ENCODE measurements at places on chromosomes 2 and 18.

DNA sequence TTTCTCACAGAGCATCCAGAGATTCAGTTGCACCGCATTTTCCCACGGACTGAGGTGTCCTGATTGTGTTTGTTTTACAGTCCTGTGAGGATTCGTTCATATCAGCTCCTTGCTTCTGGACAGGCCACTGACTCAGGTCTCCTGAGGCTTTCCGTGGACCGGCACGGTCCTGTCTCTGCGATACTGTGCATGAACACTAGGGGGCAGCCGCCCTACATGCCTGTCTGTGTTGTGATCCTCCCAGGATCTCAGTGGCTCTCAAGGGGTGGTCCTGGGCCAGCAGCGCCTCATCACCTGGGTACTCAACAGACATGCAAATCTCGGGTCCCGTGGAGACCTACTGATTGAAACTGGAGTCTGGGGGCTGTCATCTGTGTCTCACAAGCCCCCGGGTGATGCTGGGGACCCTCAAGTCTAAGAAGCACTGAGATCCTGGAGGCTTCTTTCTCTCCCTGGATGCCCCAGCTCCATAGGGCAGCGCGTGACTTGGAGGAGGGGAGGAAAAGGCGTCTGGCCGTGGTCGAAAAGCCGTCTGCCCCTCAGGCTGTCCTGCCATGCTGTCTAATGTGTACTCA, 28.9 kb downstream of the IL1R2 start:
- peak; percentile 58 for DNase-seq

GRCh38 chr2:204051984-204052556, 115.5 kb downstream of the ICOS start:
- no peak for DNase-seq

DNA sequence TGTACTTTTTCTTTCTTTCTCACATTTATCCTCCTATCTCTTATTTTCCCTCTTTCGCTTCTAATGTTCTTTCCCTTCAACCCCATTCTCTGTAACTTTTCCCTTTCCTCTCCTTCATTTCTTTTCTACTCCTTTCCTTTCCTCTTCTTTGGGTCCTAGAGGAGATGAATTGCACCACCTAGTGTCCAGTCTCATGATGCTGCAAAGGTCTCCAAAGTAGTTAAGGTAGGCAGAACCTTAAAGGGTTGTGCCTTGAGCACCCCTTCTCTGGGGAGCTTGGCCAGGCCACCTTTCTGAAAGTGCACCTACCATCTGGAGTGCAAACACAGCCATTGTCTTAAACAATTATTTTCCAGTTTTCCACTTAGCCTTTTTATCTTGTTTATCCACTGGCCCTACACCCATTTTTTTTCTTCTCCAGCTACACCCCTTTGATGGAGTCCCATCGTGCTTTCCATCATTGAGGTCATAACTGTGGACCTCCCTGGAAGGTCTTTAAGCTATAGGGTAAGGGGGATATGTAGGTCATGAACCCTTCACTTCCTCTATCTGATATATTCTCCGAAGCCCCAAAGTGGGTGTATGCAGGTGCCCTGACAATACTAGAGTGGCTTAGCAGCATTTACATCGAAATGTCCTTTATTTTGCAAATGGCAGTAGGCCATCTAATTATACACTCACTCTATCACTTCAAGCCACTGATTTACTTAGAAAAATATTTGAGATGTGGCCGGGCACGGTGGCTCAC, 155.9 kb downstream of the ESCO1 start:
- DNase-seq, result peak; percentile 50

GRCh38 chr2:694906-695510, 17.8 kb upstream of the TMEM18 start:
- DNase-seq, result no peak

- DNase-seq, result no peak
These were observed 215.3 kb downstream of the RND3 start for GRCh38 chr2:150271952-150272802.

GRCh38 chr2:184294831-184295230, 303.5 kb upstream of the ZNF804A start:
- no peak for DNase-seq

GRCh38 chr18:7523772-7524171, 43.3 kb upstream of the PTPRM start:
- DNase-seq, result no peak

GRCh38 chr2:75431763-75432162, 129.0 kb downstream of the EVA1A start:
- DNase-seq, result no peak

DNA sequence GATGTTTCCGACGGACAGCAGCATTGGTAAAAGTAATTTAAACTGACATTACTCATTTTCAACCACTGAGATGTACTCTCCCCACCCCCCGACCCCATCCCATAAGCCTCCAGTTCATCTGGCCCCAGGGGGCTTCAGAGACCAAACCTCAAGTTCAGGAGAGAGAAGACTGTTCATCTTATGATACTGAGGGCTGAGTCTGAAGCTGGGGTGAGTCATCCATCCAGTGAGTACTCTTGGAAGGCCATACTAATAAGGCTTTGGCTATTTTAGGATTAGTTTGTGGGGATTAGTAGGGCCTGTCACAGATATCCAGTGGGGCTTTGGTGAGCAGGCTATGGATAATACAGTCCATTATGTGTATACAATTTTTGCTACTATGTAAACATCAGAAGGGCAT, 125.3 kb upstream of the APCDD1 start:
- DNase-seq, result no peak

GRCh38 chr18:22456116-22456480, 38.4 kb upstream of the CTAGE1 start:
- DNase-seq, result no peak

- DNase-seq, result no peak
These were observed 77.4 kb upstream of the GCFC2 start for GRCh38 chr2:75788154-75788553.

DNA sequence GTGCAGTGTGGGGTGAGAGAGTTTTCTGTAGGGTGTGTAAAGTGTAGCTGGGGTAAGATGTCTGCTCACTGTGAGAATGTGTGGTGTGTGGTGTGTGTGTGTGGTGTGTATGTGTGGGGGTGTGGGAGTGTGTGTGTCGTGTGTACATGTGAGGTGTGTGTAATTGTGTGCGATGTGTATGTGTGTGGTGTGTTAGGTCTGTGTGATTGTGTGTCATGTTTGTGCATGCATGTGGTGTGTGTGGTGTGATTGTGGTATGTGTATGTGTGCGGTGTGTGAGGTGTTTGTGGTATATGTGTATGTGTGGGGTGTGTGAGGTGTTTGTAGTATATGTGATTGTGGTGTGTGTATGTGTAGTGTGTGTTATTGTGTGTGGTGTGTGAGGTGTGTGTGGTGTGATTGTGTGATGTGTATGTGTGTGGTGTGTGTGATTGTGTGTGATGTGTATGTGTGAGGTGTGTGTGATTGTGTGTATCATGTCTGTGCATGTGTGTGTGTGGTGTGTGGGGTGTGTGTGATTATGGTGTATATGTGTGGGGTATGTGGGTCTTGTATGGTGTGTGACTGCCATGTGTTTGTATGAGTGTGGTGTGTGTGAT, 241.7 kb upstream of the HDAC4 start:
- DNase-seq, result no peak

DNA sequence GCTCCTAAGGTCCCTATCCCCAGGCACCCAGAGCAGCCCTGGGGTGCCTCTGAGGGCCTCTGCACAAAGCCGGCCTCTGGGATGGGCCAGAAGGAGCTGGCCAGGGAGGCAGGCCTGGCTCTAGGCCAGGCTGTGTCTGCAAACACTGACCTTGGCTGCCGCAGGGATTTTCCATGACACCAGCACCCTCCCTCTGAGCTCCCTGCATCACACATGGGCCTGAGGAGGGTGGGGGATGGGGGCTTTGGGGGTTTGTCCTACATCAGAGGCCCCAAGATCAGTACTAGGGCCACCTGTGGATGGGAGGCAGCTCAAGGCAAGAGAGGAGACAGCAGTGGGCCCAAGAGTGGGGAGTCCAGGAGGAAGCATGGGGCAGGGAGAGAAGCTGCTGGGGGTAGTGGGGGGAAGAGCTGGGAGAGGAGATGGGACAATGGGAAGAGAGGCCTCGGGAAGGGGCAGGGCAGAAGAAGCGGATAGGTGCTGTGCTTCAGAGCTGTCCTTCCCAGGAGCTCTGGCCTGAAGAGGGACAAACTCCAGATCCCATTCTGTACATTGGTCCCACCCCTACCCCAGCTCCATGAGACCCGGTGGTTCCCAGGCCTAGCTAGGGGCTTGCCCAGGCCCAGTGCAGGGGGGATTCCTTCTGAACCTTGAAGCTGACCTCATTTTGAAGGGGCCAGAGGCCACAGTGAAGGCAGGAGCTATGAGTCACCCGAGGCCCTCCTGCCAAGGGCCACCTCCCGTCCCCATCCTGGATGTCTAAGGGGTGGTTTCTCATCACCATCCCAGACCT, 28.0 kb downstream of the KCNK3 start:
- no peak for DNase-seq

DNA sequence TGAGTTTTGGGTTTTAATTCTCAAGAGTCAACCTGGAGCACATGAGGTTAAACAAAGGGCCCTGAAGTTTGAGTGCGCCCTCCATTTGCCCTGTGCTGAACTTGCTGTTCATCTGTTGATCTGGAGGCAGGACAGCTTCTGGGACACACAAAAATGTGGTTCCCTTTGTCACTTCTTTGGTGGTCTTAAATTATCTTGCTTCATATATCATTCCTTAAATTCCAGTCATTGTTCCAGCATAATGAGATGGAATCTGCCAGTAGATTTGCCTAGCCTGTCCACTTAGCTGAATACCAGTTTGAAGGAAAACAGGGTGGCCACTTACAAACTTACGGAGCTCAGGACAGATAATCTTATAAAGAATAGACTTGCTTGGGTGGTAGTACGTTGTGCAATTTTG, 916 bp downstream of the CETN1 start:
- no peak for DNase-seq

GRCh38 chr2:227824711-227825110, 11.1 kb downstream of the CCL20 start:
- DNase-seq, result no peak

GRCh38 chr18:61545281-61546245, 212.3 kb downstream of the CDH20 start:
- no peak for DNase-seq

DNA sequence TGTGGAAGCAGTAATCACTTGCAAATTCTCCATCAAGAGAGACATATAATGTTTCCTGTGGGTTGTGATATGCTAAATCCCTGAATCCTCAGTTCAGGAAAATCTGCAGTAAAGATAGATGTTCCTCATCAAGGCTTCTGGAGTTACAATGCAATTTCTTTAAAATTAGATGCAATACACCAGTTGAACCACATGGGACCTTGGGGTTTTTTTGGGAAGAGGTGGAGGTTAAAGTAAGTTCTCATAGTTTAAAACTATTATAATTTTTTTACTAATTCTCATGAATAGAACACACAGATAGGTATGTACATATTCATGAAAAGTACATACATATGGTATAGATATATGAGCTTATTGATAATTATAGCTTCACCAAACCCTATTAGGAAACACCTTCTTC, 496.2 kb downstream of the SATB2 start:
- no peak for DNase-seq

GRCh38 chr2:209532321-209532720, 108.5 kb downstream of the MAP2 start:
- DNase-seq, result no peak

- no peak for DNase-seq
These were observed 54.5 kb upstream of the ATG16L1 start for GRCh38 chr2:233197022-233197421.

DNA sequence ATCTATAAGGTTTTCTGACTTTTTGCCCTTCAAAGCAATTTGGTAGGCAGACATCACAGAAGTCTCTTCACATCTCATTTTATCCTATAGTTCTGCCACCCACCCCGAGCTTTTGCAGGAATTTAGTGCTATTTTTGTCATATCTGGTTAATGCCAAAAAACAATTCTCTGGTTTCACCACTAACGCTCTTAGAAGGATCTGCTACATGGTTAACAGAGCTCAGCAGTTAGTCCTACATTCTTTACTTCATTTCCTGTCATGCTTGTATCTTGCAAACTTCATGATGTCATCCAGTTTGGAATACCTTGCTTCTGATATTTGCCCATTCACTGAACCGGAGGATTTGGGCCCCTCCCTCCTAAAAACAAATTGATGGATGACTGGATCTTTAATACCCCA, 116.8 kb upstream of the SERPINE2 start:
- no peak for DNase-seq

DNA sequence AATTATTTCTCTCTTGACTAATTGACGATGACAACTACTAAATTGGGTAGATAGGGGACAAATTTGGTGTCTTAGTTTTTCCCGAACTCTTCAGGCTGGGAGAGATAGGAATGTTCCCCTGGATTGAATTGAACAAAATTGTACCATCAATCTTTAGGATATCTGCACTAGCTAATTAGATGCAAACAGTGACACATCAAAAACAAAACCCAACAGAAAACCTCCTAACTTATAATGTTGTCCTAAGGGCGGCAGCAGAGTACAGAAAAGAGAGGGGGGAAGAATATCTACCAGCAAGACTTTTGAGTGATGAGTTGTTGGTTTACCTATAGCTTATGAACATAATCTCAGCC, 342.9 kb downstream of the INSIG2 start:
- no peak for DNase-seq

GRCh38 chr18:78754311-78755043, 225.1 kb upstream of the SALL3 start:
- DNase-seq, result no peak

- DNase-seq, result no peak
These were observed 153.7 kb downstream of the TGIF1 start for GRCh38 chr18:3603421-3604234.

GRCh38 chr2:237995036-237995435, 28.2 kb downstream of the UBE2F start:
- DNase-seq, result no peak

DNA sequence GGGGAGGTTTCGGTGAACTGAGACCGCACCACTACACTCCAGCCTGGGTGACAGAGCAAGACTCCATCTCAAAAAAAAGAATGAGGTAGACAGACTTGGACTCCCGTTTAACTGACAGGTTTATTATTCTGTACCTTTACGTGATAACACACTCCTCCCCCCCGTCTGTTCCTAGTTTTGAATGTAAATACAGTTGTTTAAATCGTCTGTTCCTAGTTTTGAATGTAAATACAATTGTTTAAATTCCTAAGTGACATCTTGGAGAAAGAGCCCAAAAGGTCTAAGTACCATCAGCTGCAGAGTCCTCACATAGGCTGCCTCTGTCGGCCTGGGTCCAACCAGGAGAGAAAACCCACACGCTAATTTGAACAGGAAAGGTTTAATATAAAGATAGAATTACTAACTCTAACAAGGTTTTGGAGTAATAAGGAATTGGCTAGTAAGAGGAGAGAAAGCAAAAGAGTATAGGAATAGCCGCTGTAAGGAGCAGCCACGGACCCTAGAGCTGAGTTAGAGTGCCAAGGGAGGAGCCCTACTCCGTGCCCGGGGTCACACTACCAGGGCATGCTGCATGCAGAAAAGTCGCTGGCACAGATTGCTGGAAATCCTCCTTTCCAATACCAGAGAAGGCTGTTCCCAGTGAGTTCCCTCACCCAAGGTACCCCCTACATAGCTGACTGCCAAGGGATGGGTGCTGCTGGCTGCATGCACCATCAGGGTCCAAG, 83.5 kb upstream of the RANBP2 start:
- DNase-seq, result no peak

- no peak for DNase-seq
These were observed 12.6 kb downstream of the MFSD6 start for GRCh38 chr2:190420801-190421200.

Data from NCI-H1930 (cell line).